ENCODE measurements at places on chromosomes 5 and 9.

DNA sequence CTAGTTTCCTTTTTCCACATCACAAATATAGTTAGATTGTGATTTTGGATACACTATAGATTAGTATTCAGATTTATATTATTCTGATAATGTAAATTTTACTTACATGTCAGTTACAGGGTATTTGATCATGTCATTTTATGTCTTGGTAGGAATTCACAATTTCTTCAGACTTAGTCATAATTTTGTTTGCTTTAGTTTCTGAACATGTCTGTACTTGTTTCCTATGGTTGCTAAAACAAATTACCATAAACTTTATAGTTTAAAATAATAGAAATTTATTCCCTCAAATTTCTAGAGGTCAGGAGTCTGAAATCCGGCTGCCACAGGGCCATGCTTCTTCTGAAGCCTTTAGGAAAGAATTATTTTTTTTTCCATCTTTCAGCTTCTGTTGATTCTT lies 1817.2 kb upstream of the CDH9 start:
- DNase-seq, result no peak

- no peak for DNase-seq
These were observed 97.7 kb downstream of the CFAP95 start for GRCh38 chr9:69918322-69918721.

DNA sequence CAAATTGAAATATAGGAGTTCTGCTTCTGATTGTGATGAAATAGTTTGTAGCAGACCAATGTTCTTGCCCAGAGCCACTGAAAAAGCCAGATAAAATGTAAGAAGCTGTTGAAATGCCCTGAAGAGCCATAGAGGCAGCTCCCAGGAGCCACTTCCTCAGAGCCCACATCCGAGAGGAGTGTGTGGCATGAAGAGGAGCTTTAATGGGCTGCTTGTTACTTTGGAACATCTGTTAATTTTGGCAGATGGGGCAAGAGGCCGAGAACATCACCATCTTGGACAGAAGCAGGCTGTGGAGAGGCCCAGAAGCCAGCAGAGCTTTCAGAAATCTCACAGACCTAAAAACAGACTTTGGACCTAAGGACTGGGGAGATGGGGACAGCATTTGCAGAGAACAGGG lies 370.8 kb downstream of the GADD45G start:
- DNase-seq, result no peak

- no peak for DNase-seq
These were observed 11.7 kb downstream of the EXD3 start for GRCh38 chr9:137411260-137411644.

GRCh38 chr9:125707472-125707804 lies 430 bp upstream of the MAPKAP1 start:
- no peak for DNase-seq

DNA sequence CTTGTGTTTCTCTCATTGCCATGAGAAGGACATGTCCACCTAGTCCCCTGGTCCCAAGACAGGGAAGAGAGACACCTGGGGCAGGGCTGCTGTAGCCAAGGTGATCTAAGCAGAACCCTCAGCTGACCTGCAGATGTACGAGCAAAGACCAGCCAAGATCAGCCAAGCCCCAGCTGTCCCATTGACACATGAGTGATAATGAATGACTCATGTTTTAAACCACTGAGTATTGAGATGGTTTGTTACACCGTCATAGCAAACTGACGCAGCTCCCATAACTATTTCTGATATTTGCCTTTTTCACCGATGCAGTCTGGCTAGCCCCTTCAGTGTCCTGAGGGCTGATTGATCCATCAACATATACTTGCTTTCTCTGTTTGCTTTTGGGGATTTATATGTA lies 6.7 kb downstream of the OR1K1 start:
- DNase-seq, result no peak

- DNase-seq, result no peak
These were observed 456.9 kb downstream of the TMEM232 start for GRCh38 chr5:110269478-110270142.

DNA sequence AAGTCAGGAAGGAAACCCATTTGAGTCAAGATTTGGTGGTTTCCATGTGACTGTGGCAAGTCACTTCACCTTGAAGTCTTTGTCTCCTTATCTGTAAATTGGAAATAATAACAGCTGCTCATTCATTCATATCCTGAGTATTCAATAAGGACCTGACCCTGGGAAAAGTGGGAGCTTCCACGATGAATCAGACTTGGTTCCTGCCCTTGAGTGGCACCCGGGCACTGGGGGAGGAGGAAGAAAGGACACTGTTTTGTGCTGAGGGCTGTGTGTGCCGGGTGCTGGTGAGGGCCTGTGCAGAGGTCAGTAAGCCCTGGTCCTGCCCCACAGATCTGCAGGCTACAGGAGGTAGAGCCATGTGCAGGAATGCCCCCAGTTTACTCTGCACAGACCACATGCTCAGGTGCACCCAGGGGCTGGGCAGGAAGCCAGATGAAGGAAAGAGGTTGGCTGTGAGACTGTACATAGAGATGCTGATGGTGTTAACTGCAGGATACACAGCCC lies 6.8 kb downstream of the NDST1 start:
- no peak for DNase-seq

- DNase-seq, result peak; percentile 61
These were observed 600.4 kb downstream of the EBF1 start for GRCh38 chr5:158499075-158499891.

- no peak for DNase-seq
These were observed 9.8 kb upstream of the PRRX2 start for GRCh38 chr9:129655696-129656095.

- no peak for DNase-seq
These were observed 40.1 kb downstream of the TRIP13 start for GRCh38 chr5:932628-933250.

- DNase-seq, result no peak
These were observed 62.5 kb downstream of the LMX1B start for GRCh38 chr9:126676102-126676684.

DNA sequence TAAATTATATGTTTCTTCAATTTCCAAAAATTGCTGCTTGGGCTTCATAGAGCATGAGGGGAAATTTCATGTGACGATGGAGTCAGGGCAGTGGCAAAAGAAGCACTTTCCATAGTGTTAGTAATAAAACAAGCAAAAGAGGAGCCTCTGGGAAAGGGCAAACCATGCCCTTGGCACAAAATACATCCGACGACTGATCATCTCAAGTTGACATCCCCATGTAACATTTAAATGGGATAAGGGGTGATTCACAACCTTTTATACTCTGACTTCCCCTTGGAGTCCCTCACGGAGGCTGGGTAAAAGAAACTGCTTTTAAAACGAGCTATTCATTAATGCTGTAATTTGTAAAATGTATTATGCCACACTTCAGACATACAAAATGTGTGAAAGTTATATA lies 161.4 kb upstream of the DMRT1 start:
- no peak for DNase-seq

GRCh38 chr5:133412661-133413060 lies 199.7 kb downstream of the FSTL4 start:
- DNase-seq, result no peak

DNA sequence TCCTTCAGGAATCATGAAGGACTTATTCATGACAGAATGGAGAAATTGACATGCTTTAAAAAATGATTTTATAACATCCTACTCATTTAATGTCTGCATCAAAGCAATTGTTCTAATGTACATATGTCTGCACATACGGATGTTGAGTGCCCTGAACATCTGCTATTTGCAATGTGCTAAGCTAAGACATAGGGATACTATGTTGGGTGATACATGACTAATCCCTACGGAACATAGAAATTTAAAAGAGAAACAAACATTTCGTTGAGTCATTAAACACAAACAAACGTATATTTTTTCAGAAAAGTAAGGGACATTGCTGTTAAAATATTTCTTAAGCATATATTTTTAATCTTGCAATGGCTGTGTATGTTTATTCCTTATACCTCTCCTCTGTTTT lies 686.5 kb upstream of the ADAMTS16 start:
- no peak for DNase-seq

All from right forelimb (tissue), 1 donor.